ENCODE measurements at places on chromosomes 1 and 21.

- DNase-seq, result no peak
Measured at GRCh38 chr1:109557520-109557919, 9.1 kb downstream of the GNAI3 start.

DNA sequence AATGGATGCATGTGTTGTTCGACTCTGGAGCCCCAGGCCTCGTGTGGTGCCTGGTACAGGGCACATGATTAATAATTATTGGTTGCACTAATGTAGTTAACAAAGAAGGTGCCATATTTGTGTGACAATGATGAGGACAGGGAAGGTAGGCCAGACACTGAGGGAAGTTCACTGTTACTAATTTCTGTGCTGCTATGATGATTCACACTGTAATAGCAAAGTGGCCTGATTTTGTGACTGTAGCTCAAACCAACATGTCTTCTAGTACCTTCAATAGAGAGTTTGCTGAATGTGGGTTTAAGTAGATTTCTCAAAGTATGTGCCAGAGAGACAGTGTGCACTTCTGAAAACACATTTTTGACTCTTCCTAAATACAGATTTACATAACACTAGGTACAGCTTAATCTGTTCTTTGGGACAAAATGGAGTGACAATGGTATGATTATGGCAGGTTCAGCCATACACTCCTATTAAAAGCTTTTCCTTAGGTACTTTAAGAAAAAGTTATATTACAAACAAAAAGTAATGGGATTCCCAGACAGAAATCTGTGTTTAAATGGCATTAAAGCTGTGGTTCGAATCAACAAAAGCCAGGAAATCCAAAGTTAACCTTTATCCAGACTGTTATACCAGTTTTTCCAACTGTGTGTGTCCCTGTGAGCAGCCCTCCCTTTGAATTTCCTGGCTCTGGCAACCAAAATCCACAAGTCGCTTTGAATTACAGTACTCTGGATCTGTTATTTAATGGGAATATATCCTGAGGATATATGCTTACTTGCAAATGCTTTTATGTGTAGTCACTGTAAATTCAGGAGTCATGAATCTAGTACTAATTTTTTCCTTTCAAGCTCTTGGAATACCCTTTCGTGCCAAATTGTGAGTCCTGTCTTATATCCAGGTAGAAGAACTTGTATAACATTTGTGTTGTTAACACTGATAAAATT is 277.1 kb upstream of the SGIP1 start:
- no peak for DNase-seq

GRCh38 chr1:181076852-181077251 is 11.6 kb upstream of the IER5 start:
- no peak for DNase-seq

DNA sequence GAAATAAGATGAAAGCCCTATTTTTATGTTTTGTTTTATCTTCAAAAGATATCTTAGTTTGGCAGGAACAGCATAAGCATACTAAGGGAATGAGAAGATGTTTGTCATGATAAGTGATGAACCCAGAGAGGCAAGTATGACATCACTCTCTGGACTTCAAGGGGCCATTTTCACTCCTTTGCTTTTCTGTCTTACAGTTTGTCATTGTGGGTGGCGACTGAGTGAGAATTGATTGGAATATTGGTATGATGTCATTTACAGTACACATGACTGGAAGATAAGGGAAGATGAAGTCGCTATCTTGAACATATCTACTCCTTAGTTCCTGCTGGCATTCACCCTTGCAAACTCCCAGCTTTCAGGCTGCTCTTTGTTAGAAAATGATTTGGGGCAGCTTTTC is 258.1 kb upstream of the RAB4A start:
- no peak for DNase-seq

GRCh38 chr1:83497563-83497962 is 501.4 kb downstream of the TTLL7 start:
- DNase-seq, result no peak

- DNase-seq, result peak; percentile 41
Measured at GRCh38 chr1:224433701-224434672, 610 bp downstream of the WDR26 start.

Data from tongue (tissue), 3 donors.